Cerebellar cortex (tissue), 1 donor: ENCODE measurements at places on chromosomes 6 and 20.

DNA sequence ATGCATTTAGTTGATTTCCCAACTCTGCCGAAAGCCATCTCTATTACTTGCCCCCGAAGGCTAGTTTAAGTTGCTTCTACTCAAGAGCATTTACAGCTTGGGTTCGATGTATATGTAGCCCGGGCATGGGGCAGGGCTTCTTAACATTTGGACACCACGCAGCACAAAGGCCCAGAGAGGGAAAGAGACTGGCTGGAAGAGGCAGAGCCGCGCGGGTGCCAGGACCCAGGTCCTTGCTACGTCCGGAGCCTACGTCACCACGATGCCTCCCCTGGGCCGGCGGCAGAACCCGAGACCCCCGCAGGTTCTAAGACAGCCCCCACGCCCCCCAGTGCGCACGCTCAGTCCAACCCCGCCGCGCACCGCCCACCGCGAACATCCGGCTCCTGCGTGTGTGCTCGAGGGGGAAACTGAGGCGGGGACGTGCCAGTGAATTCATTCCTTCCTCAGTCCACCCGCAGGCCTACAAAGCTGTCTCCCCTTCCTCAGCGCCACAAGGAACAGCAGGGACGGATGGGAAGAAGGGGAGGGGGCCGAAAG is 367 bp upstream of the PCIF1 start:
- peak; percentile 80 for DNase-seq

DNA sequence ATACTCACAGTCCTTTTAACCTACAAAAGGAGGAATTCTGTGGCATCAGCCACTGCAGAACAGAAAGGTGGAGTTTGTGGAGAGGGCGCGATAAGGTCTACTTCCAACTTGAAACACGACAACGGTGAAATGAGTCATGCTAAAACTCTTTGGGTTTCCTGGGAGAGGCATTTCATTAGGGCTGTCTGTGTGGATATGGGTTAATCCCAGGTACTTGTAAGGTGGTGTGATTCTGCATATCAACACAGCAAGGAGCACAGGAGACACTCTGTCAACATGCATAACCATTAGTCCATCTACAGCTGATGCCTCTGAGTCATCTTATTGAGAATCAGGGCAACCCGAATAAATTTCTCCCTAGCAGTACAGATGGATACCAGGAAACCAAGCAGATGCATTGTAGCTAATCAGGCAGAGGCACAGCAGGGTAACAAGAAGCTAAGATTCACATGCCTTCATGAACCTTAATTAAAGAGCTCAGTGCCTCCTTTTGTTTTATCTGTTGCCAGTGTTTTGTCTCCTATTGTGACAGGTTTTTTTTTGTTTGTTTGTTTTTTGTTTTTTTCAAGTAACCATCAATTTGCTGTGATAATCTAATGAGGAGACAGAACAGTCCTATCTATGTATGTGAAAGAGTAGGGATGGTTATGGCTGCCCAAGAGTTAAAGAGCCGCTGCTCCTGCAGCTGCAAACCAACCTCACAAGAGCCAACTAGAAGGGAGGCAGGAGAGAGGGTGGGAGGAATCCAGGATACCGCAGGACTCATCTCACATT is 315.8 kb upstream of the SOX4 start:
- peak; percentile 79 for DNase-seq

DNA sequence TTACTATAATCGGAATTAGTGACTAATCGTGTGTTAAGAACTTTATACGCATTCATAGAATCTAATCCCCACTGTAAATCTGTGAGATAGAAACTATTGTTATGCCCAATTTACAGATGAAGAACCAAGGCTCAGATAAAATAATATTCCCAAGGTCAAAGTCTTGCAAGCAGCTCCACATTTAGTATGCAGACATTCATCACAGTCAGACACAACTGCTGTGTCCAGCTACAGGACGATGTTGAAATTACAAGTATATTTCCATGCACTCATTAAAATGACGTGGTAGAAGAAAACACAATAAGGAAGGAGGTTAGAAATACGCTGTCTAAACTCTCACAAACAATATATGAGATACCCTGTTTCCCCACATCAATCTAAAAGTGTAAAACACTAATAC is 82.5 kb downstream of the PREX1 start:
- no peak for DNase-seq

DNA sequence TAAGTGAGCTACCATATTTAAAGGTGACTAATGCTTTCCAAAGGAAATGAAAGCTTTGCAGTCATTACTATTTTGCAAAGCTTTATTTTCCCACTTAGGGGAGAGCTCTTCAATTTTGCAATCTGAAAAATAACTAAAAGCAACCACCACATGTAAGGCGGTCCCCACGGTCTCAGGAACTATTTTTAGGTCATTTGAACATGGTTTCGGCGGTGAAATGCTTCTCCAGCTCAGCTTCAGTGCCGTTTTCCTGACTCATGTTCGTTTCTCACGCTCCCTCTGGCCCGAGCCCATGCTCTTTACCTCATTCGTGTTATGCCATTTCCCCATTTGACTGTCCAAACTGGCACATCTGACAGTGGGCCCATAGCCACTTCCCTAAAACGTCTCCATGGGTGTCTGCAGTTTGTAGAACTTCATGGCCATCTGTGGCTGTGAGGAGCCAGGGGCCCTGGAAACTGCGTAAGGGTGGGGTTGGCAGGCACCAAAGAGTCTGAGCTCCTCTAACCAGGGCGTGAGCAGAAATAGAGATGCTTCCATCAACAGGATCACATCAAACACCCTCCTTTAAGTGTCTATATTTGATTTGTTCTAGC is 46.5 kb downstream of the ADTRP start:
- no peak for DNase-seq

- no peak for DNase-seq
Observed at GRCh38 chr6:166478782-166479592, 96.2 kb upstream of the MPC1 start.

- no peak for DNase-seq
Observed at GRCh38 chr6:73743556-73743955, 47.6 kb downstream of the CD109 start.

- no peak for DNase-seq
Observed at GRCh38 chr20:23939641-23940040, 48.9 kb downstream of the GGTLC1 start.

DNA sequence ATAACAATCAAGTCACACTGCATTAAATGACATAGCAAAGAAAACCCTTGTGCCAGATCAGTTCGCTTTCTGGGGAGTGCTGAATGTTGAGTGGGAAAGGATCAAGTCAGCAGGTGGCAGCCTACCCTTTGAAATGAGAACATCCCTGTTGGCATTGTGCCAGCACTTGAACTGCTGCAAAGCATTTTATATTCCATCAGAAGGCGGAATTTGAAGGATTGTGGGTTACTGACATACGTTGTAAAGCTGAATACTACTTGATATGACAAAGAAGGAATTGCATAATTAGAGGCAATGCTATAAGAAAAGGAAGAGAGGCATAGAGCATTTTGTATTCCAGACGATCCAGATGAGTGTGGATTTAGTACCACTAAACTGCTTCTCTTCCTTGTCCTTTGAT is 26.5 kb downstream of the BCKDHB start:
- peak; percentile 61 for DNase-seq

DNA sequence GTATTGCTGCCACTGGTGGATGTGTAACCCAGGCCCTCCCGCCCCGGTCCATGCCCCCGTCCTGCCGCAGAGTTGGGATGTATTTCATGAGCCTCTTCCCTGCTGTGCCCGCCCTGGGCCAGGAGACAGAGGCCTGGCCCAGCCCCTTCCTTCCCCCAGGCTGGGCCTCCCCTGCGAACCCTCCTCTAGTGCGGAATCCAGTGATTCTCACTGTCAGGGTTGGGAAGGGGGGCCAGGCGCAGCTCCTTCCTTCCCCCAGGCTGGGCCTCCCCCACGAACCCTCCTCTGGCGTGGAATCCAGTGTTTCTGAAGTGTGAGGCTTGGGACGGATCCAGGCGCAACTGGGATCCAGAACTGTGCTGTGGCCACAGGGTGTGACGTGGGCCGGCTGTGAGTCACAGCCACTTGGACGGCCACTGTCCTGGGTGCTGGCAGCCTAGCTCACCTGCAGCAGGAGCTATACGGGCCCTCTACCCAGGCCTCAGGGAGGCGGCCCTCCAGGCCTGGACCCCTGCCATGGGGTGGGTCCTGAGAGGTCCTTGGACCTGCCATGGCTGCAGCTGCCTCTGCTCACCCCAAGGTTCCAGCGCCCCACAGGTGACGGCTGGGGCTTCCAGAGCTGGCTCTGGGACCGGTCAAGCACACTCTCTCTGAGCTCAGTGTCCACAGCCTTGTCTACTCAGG is 28.3 kb downstream of the COL20A1 start:
- no peak for DNase-seq

DNA sequence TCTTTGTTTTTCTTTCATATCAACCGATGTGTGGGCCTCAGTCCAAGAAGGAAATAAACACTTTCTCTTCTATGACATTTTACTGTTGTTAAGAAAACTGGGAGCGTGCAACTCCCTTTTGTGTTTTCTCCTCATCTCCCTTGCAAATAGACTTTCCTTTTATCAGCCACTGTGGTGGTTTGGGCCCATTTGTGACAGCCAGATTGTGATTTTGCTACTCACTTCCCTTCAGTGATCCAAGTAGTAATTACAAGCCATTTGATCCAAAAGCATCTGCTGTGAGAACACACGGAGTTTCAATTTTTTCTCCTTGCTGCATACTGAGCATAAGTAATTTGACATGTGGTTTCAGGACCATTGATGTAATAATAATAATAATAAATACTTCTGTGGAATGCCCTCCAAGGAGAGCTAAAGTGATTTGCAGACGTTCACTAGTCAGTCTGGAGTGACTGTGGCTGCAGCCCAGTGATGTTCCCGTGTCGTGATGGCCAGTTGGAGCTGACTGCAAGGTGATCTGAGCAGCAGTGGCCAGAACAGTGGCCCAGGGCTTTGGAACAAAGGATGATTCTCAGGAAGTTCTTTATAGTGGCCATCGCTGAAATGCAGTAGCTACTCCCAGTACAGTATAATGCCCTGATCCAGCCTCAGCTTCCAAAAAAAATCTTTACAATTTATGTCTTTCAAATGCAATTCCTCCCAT is 91.9 kb upstream of the CLDN20 start:
- peak; percentile 74 for DNase-seq

GRCh38 chr20:23917024-23917725 is 37.6 kb upstream of the CST5 start:
- no peak for DNase-seq

GRCh38 chr6:49911252-49911651 is 44.9 kb upstream of the CRISP1 start:
- no peak for DNase-seq

GRCh38 chr6:126182650-126183311 is 157.1 kb upstream of the CENPW start:
- no peak for DNase-seq

DNA sequence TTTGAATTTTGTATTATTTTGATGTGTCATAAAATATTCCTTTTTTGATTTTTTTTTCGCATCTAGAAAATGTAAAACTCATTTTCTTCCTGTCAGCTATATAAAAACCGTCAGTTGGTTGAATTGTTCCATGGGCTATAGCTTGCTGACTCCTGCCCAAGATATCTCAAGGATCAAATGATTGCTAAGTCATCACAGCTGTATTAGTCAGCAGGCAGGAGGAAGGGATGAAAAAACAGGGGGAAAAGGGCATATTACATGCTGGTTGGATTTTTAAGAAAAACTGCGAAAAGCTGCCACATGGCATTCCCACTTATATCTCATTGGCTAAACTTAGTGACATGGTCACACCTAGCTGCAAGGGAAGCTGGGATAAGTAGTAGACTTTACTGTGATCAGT is 569.9 kb downstream of the BCKDHB start:
- no peak for DNase-seq

DNA sequence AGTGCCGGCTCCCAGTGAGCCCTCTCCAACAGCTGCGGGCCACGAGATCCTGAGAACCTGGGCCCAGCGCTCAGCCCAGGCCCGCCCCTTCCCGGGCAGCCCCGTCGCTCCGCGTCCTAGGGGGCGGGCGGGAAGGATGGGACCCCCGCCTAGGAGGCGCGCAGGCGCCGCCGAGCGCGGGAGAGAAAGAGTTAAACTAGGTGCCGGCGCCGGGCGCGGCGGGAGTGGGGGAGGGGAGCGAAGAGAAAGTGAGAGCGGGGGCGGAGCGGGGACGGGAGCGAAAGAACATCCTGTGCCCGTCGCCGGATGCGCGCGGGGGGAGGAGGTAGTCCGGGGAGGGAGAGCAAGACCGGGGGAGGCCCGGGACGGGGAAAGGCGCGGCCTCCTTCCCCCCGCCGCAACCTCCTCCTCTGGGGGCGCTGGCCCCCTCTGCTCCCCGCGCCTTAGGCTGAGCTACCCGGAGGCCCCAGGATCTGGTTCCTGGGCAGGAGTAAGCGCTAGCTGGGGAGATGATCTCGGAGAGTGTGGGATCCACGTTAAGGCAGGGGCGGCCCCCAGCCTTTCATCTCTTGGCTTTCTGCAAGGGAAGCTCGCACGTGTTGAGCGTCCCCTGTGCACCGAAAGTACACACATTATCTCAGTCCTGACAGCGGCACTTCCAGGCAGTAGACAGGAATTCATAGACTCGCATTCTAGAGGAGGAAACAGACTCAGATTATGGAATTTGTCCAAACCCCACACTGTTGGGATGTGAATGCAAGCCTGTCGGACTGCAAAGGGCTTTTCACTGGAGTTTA is 4.9 kb upstream of the ARMC12 start:
- DNase-seq, result peak; percentile 80

DNA sequence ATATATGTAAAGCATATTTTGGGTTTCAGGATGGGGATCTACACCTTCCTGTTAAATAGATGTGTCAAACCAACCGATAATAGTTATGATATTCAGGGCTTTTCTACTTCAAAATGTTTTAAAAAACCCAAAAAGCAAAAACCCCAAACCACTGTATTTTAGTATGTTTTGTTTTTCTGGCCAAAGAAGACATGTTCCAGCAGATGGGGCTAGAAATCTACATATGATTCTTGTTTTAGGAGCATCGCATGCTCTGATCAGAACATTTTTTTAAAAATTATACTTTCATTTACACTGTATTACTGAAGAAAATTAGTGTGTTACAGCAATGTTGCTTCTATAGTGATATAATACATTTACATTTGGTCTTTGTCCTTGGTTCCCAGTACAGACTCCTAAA is 11.0 kb downstream of the RMND1 start:
- no peak for DNase-seq

DNA sequence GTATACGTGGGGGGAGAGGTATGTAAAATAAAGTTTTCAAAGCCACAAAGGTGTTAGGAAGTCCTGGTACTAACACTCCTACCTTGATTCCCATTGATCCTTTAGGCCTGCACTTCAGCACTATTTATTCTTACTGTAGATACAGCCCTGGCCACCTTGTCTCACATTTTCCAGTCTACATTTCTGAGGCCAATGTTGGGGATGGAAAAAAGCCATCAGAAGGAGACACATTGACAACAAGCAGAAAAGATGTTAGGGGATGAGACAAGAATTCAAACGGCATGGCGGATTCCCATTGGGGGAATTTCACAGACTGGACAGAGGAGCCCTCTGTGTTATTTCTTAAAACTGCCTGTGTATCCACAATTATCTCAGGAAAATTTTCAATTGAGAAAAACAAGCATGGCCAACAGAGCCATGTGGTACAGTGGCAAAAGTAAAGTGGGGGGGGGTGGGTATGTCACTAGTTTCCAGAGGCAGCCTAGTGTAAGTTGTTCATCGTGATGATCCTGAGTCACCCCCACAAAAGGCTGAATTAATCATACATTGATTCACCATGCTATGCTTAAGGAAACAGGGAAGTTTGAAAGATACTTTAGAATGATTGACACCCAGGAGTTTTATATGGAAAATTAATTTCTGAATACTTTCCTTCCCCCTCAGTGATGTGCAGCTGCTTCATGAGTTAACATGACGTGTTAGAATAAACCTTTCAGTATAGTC is 40.5 kb downstream of the RREB1 start:
- no peak for DNase-seq

GRCh38 chr6:166464068-166465002 is 81.6 kb upstream of the MPC1 start:
- no peak for DNase-seq
